ENCODE measurements at places on chromosomes 11 and 22. TPM values are rescaled to one million over a fixed set of nuclear protein-coding genes. Genes with fewer than 3 reads are reported as not detected.
A peak's percentile ranks its signal among the peaks of the same experiment; 100 is the strongest.

OR4C15 gene
- total RNA-seq = not detected

RASSF10 gene
- total RNA-seq = 0.63 TPM

RAB38 gene
- 1.1 TPM for total RNA-seq

OR52M1 gene
- not detected for total RNA-seq

SOX6 gene
- total RNA-seq = 19.8 TPM

DNA sequence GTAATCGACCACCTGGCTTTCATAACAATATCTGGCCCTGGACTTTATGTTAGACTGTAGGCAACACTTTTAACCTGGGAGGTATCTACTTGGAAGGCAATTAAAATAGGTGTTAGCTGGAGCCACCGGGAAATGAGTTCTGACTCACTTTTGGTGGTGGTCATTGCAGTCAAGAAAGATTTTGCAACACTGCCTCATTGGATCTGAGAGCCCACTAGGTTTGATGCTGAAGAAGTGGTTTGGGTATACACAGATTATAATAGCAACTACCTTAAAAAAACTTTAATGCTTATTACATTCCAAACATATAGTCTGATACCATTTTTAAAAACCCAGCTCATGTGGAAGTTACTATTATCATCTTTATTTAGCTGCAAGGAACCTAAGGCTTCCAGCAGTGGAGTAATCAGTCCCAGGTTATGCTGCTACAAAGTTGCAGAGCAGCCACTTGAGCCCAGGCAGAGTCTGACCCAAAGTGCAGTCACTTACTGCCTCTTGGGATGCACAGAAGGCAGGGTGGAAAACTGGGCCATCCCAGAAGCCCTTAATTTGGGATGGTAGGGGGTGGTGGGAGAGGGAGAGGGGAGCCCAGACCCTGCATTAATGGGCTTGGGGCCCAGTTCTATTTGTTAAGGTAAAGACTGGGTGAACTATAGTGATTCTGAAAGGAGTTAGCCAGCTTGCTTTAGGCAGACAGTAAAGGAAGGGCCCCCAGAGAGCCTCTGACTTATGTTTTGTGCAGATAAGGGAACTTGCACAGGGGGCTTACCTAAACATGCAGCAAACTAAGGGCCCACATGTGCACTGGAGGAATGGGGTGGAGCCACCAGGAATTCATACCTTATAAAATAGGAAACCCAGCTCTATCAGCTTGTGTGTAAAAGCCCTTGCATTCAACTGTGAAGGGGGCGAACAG is 149.4 kb downstream of the SNX19 start:
- no peak for DNase-seq

DNA sequence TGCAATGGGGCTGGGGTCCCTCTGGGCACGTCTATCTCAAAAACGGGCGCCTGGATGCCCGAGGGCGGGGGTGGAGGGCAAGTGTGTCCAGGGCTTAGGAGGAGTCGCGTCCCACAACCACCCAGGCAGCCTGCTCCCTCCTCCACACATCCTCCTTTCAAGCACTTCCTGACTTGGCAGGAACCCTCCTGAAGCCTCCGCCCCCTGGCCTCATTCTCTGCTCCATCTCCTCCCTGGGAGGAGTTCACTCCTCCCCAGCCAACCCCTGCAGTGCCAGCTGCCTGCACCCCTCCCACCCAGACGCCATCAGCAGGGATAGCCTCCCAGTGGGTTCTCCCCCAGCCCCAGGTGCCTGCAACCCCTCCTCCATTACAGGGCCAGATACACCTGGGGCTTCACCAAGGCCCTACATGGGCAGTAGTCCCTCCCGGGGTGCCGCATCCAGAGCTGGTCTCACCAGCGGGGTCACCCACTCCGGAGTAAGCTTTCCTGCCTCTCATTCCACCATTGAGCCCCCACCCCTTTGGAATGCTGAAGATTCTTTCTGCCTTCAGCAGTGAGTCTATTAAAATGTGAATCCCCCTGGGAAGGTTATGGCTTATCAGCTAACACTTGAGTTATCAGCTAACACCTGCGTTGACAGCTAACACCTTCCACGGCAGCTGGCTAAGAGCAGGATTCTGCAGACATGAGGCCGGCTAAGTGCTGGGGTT is 24.4 kb downstream of the RTN4R start:
- DNase-seq = peak; percentile 83
